Fibroblast of villous mesenchyme (primary cell): ENCODE measurements at places on chromosomes 1 and 21. TPM values are rescaled to one million over a fixed set of nuclear protein-coding genes. Genes with fewer than 3 reads are reported as not detected.
A peak's percentile ranks its signal among the peaks of the same experiment; 100 is the strongest.

Gene TPTE
- 0.32 and 0.43 TPM in 2 replicates for total RNA-seq

Gene UTS2
- not detected in 2 replicates for total RNA-seq

Gene SDC3
- total RNA-seq = 16.8 and 32.5 TPM in 2 replicates

Gene LMX1A
- total RNA-seq = not detected in 2 replicates

Gene MIXL1
- total RNA-seq = 0.43 TPM in 1 of 2 replicates, not detected in the other

DNA sequence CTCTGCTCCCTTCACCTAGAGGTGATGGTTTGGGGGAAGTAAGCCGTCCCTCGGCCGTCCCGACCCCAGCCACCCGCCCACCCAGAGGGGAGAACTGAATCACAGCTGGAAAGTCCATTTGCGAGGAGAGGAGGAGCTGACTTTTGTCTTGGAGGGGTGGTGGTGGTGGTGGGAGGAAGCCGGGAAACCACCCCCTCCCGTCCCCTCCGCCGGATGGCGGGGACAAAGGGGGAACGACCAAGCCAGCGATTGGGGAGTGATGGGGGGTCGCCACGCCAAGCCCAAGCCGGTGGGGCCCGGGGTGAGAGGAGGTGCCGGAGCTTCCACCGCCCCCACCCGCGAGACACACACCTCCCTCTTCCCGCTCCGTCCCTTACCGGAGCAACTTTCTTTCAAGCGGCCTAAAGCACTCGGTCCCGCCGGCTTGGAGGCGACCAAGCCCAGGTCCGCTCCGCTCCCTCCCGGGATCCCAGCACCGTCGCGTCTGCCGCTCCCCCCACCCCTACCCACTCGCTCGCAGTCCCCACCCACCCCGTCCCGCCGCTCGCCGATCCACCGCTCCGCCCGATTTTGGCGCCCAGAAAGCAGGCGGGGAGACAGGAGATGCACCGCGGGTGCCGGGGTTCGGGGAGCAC is 540 bp downstream of the ARHGEF2 start:
- no peak for DNase-seq

DNA sequence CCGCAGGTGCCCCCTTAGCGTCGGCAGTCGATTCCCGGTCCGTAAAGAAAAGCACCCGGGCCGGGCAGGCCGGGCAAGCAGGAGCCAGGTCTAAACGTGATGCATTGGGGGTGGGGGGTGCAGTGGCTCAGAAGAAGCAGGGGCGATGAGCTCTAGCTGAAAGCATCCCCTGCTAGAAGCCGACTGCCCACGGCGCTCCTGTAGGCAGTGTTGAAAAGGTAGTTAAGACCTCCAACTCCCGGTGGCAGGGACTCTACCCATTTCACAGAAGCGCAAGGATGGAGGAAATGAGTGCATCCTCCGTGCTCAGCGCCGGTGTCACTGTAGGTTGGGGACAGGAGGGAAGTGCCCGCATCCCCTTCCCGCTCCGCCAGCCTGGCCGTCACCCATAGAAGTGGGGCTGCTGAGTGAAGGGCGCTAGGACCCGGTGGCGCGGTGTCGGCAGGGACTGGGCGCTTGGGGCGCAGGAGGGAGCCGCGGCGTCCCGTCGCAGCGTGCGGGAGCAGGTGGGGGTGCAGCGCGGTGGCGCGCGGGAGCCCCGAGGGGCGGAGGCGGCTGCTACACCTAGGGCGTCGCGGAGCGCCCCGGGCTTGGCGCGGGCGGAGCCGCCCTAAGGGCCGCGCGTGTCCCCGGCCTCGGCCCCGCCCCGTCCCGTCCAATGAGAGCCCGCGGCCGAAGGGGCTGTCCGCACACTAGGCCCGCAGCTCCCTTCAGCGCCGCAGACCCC is at the start of gene WNT2B:
Gene WNT2B (plus strand): TSS at position 688 of the 727 bp plus-strand sequence. CDS start 298 bp downstream, outside the sequence.
- no peak for DNase-seq

DNA sequence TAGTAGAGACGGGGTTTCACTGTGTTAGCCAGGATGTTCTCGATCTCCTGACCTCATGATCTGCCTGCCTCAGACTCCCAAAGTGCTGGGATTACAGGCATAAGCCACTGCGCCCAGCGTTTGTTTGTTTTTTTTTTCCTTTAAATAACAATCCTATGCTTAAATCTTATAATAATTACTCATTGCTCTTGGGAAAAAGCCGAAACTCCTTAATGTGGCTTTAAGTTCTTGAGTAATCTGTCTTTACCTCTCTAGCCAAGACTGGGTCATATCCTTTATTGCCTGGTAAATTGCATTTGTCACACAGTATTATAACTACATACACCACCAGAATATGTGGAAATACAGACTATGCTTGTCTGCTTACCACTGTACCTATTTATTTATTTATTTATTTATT is 97.1 kb downstream of the MACF1 start:
- DNase-seq = peak; percentile 37

- no peak for DNase-seq
These were observed 58.3 kb downstream of the KIF21B start for GRCh38 chr1:200965111-200965805.
